CD4-positive, alpha-beta T cell treated with Interleukin-10 for 1 hour (primary cell): ENCODE measurements at places on chromosomes 5 and 9.

- DNase-seq = no peak
These were observed 138.1 kb downstream of the ATPSCKMT start for GRCh38 chr5:10111571-10111970.

- no peak for DNase-seq
These were observed 13.5 kb downstream of the TXNDC15 start for GRCh38 chr5:134887593-134888159.

DNA sequence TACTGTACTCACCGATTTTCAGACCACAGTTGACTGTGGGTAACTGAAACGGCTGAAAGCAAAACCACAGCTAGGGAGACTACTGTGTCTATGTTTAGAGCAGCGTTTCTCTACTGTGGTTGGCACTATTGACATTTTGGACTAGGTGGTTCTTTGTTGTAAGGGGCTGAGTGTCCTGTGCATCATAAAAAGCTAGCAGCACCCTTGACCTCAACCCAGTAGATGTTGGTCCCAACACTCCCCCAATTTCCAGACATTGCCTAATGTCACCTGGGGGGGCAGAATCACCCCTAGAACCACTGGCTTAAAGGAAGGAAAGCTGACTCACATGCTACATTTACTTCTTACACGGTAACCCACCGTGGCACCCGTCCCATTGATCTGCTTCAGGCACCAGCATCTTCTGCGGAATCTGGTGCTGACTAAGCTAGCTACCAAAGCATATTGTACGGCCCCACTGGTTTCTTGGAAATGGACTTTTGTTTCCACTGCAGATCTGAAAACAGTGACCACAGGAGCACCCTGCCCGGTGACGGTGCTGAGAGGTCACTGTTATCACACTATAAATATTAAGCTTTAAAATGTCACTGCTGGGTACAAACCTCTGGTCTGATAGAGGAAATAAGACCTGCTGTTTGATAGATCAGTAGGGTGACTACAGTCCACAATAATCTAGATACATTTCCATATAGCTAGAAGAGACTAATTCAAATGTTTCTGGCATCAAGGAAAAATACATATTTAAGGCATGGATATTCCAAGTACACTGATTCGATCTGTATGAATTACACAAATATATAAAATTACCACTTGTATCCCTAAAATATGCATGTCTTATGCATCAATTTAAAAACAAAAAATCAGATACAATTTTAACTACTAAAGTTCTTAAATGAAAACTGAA is 151.4 kb downstream of the HSD17B3 start:
- peak; percentile 41 for DNase-seq

DNA sequence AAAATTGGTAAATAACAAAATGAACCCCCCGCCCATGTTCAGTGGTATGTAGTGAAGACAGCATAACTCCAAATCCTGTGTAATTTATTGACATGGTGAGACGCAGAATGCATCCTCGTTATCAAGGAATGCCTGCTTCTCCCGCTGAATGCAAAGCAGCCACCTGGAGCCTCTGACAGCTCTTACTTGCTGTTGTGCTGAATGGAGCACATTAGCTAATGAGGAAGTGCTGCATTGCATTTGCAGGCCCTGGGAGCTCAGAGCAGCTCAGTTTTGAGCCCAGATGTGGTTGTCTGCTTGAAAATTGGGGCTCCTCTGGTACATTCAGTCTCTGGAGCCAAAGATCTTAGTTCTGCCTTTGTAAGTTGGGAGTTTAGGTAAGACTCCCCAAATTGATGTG is 28.9 kb downstream of the PLAC8L1 start:
- DNase-seq = no peak

DNA sequence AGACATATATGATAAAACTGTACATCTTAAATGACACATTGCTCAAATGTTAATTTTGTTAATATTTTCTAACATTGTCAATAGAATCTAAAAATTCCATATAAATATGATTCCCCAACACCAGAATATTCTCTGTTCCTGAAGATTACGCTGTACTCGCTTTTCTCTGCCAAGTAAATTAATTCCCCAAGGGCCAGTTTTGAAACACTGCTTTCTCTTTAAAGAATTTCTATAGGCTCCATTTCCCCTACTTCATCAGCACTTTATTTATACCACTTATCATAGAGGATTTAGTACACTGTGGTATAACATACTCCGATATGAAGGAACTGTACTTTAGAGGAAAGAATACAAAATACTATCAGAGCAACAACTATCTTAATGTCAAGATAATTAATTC is 101.4 kb upstream of the ACOT12 start:
- no peak for DNase-seq

DNA sequence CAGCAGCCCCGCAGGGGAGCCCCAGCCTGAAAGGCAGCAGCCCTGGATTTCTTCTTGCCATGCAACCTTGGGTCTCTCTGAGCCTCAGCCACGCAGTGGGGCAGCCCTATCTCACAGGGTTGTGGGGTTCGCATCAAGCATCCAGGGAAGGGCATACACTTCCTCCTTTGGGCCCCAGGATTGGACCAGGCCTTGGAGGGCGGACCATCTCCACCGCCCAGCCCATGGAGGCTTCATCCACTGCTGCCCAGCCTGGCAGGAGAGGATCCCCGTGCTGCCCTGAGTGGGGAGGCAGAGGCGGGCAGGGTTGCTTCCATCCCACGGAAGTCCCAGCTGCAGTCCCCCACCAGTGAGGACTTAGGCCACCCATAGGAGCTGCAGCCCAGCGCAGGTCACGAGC is 5.3 kb downstream of the ADAMTS2 start:
- no peak for DNase-seq

- DNase-seq = no peak
These were observed 334.2 kb upstream of the CCNH start for GRCh38 chr5:87746891-87747377.

DNA sequence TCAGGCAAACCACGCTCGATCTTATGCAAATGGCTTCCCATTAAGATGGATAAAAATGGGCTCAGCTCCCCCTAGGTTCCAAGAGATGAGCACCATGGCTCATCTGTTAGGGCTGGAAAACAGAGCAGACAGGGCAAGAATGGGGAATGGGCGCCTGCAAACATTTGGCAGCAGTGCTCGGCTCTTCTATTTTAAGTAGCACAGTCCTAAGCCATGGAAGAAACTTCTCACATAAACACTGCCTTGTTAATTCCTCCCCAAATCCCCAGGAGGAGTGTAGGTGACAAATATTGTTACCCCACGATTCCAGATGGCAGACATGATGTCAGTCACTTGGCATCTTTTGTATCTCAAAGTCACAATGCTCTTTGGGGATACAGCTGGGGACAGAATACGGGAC is 221.8 kb downstream of the ICE1 start:
- DNase-seq = no peak

- no peak for DNase-seq
These were observed 121.3 kb downstream of the DAB2IP start for GRCh38 chr9:121772600-121773285.

DNA sequence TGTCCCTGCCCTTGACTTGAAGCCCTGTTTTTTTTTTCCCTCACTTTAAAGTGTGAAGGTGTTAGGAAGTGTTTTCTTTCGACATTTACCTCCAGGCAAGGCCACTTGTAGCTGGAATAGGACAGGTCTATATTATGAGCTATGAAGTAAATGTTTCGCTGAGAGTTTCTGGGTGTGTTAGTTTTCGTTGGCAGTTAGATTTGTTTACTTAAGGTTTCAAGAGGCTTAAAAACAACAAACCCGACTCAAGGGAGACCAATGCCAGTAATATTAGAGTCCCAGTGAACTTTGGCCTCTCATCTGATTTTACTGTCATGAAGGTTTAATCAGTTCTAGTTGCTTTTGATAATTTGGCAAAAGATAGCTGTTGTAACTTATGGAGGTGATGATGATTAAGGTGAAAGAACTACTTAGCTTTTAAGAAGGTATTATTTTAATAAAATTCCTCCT is 25.2 kb downstream of the OCLN start:
- DNase-seq = no peak

DNA sequence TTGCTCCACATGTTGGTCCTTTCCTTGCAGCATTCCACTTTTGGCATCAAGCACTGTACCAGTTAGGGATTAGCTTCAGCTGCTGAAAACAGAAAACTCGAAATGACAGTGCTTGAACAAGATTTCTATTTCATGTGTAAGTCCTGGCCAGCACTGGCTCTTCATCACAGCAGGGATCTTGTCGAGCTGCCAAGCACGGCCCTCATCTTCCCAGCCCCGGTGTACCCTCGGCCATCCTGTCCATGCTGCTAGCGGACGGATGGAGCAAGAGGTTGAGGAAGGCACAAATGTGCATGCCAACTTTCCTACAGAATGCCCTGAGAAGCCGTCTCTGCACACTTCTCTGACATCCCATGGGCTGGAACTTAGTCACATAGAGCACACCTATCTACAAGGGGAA is 130.6 kb downstream of the TENT4A start:
- no peak for DNase-seq

- DNase-seq = no peak
These were observed 211.1 kb downstream of the DTWD2 start for GRCh38 chr5:118777189-118777736.

DNA sequence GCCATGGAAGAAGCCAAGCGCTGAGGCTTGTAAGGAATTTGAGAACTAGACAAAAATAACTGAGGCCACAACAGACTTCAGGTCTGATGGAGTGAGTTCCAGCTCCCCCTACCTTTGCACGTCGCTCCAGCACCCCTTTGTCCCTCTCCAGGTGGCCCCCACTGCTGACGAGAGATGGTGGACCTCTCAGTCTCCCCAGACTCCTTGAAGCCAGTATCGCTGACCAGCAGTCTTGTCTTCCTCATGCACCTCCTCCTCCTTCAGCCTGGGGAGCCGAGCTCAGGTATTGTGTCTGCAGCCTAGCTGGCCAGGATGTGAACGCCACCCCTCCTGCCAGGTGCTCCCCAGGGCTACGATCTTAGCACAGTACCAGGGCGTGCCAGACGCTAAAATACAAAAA is 5.2 kb downstream of the BTNL9 start:
- DNase-seq = no peak

- DNase-seq = no peak
These were observed 17.0 kb downstream of the ERAP2 start for GRCh38 chr5:96893342-96893741.

DNA sequence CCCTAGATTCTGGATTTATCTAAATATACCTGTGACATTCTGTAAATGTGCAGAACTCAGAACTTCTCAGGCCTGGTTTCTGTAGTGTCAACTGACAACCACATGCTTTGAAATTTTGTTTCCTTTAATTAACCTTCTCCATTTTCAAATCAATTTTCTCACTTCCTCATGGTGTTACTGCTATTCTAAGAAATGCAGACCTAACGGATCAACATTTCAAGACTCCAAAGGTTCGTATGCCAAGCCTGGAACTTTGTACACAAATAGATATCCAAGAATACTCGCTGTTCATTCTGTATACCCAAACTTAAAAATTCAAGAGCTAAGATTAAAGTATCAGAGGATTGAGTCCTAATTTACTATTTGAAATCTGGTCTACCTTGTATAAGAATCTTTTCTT is 88.1 kb downstream of the SLC24A2 start:
- no peak for DNase-seq

- DNase-seq = no peak
These were observed 120.1 kb downstream of the BAAT start for GRCh38 chr9:101264727-101265126.

DNA sequence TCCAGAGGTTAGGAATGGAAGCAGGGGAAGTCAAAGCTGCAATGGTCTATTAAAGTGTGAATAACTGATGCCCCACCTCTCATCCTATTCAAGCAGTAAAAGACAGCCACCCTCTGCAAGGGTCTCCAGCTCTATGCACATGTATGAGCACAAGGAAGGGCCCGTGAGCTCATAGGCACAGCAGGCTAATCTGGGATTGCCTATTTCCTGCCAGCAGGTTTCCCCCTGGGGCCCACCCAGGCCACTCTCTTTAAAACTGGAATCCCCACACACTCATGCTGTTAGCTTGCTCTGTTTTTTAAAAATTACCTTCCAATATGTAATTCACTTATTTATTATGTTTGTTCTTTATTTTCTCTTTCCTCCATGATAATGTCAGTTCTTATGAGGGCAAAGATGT is 48.7 kb upstream of the ZNF366 start:
- no peak for DNase-seq

GRCh38 chr5:36607114-36607571 is 737 bp downstream of the SLC1A3 start:
- DNase-seq = no peak

GRCh38 chr5:82183828-82184227 is 94.3 kb downstream of the RPS23 start:
- DNase-seq = no peak

- no peak for DNase-seq
These were observed 8.5 kb downstream of the FOCAD start for GRCh38 chr9:20692554-20692953.

DNA sequence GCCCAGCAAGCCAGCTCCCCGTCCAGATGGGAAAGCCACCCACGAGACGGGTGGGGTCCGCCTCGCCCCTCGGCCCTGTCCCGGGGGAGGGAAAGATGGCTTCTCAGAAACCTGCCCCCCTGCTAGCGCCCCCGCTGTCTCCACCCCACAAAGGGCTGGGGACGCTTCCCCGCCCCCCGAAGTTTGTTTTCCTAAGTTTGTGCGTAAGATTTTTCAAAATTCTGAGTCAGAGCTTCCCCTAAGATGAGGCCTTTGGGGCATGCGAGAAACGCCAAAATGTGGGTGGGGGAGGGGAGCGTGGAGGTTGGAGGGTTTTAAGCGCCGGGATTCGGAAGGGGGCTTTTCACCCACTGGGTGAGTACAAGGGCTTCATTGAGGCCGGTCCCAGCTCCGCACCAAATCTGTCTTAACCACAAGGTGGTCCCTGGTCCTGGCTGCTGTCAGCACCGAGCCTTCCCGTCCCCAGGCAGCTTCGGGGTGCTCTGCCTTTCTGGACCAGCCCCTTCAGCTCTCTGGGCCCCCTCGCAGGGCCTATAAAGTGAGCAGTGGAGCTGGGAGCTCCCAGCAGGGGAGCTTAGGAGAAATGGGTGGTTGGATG is 32.3 kb downstream of the PRRX2 start:
- no peak for DNase-seq

DNA sequence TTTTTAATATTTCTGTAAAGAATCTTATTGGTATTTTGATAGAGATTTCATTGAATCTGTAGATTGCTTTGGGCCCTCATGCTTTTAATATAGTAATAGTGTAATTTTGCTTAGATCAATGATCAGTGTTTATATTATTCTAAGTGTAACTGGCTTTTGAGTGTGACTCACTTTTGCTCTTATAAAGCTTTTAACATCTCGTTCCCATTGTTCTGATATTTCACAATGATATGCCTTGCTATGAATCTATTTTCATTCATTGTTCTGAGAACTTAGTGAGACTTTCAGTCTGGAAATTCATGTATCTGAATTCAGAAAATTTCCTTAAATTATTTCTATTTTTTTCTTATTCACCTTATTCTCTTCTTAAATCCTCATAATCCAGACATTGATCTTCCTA is 13.5 kb upstream of the MAMDC2 start:
- DNase-seq = no peak

GRCh38 chr5:16792598-16793275 is 143.4 kb downstream of the MYO10 start:
- no peak for DNase-seq

GRCh38 chr9:98236901-98237487 is 18.5 kb downstream of the TBC1D2 start:
- no peak for DNase-seq

- DNase-seq = no peak
These were observed 31.0 kb upstream of the TNFAIP8 start for GRCh38 chr5:119324842-119325241.
